ENCODE measurements at places on chromosomes 12 and 14. TPM values are rescaled to one million over a fixed set of nuclear protein-coding genes. Genes with fewer than 3 reads are reported as not detected.

GRCh38 chr12:22653075-22653474, 28.1 kb downstream of the ETNK1 start:
- DNase-seq, result no peak

Gene PRMT5
- 61.1 TPM for total RNA-seq

DNA sequence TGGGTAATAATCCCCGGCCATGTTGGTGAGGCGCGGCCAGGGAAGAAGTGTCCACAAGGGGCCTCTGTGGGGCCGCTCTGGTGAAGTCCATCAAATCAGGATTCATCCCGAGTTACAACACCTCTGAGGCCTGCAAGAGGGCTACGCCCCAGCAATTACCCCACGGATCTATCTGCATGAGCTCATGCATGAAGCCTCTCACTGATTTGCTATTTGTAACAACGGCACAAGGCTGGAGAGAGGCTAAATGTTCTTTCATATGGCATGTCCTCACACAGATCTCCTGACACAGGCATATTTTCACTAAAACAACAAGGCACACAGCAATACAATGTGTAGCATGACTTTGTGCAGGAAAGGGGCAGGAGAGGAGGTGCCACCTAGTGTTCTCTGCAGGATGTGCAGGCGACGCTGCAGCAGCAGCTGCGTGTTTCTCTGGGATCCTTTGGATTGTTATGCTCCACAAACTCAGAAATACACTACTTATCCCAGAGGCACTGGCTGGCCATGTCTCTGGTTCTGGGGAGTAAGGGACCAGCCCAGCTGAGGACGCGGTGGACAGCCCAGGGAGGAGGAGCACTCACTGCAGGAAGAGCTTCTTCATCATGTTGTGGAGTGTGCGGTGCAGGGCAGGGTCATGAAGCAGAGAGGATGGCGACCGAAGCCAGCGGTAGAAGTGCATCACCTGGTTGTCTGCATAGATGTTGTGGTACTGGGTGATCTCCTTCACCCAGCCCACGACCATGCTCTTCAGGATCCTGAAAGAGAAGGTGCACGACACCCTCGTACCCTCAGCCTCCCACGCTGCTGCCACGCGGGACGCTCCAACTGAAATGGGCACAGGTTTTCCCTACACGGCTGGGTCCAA, 20.2 kb downstream of the P2RX2 start:
- no peak for DNase-seq

Gene HOXC4
- not detected for total RNA-seq

DNA sequence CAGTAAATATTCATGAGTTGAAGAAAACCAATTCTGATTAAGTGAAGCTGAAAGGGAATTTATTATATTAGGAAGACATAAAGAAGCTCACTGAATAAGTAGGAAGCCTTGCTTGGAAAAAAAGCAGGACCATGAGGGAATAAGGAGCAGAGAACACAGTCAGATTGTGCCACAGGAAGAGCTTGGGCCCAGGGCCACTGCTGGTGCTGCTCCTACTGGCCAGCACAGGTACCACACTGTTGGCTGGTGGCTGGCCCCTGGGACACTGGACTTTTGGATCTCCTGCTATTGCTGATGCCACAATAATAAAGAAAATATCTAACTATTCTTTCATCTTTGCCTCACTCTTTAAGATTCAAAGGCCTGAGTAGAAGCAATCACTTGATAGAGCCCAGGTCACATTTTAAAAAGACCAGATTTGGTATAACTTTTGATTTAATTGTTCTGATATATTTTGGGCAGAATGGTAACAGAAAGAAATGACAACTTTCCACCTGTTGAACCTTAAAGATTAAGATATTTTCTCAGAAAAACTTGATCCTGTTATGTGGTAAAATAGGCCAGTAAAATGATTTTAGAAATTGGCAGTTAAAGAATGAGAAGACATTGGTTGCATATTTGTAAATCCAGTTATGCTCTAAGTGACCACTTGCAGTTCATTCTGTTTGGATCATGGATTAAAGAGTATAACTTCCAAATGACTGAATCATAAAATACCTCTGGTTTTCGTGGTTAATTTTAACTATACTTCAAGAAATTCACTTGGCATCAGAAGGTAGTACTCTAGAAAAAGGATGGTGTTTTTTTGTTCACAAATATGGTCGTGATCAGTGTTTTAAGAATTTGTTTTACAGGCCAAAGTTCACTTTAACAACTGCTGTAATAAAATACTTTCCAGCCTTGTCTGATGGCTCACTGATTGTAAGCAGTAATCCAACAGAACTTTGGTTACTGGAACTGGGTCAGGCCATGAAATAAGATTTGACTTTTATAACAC, 68.3 kb downstream of the DERA start:
- no peak for DNase-seq

GRCh38 chr12:98653866-98654493, 8.9 kb downstream of the APAF1 start:
- peak; percentile 61 for DNase-seq

DNA sequence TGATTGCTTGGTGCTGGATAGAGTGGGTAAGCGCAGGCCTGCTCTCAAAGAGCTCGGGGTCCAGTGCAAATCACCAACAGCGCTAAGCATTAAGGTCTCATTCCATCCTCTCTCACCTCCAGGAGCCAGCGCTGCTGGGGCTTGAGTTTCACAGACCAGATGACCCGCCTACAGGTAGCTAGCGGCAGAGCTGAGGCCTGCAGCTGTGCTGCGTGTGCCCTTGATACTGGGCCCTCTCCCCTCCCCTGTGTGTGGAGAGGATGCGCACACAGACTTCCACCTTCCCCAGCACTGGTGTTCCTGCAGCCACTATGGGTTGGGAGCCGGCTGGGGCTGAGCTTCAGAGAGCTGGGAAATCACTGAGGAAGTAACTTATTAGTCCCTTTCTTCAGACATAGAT, 149.9 kb downstream of the CALM1 start:
- no peak for DNase-seq

- no peak for DNase-seq
These were observed 15.7 kb downstream of the SMCO2 start for GRCh38 chr12:27462151-27462694.
